Esophagus muscularis mucosa (tissue), 4 donors: ENCODE measurements at places on chromosomes 12 and 14. TPM values are rescaled to one million over a fixed set of nuclear protein-coding genes. Genes with fewer than 3 reads are reported as not detected.

Gene NKX2-1
- 0.45 TPM for total RNA-seq

Gene KRT79
- total RNA-seq: not detected

- no peaks in the 10 kb centered on the region for H3K27me3 ChIP-seq
- H3K27ac ChIP-seq: no peak overlapping the region
- DNase-seq: no peak
- no peak overlapping the region for H3K4me3 ChIP-seq
- no peaks in the 10 kb centered on the region for H3K36me3 ChIP-seq
- no peaks in the 10 kb centered on the region for H3K4me1 ChIP-seq
These were observed 132.4 kb upstream of the RGS6 start for GRCh38 chr14:71799841-71800240.

DNA sequence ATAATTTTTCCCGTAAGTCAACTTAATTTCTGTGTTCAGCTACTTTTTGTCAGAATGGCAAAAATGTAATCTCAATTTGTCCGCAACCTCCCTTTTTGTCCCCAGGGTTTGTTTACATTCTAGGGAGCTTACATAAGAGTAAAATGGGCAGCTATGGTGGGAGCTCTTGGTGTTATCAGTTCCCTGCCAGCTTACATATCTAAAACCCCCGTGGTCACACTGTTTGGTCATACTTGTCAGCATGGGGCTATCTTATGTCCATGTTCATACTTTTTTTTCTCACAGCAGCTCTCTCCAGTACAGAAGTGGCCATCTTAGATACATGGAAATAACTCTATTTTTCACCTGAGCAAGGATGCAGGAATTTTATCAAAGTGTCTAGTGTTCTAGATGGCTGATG, 16.7 kb downstream of the SLCO1C1 start:
- no peak overlapping the region for H3K27ac ChIP-seq
- H3K27me3 ChIP-seq: no peaks in the 10 kb centered on the region
- no peaks in the 10 kb centered on the region for H3K36me3 ChIP-seq
- no peak for DNase-seq
- no peak overlapping the region for H3K4me3 ChIP-seq

- no peaks in the 10 kb centered on the region for H3K36me3 ChIP-seq
- DNase-seq: no peak
- no peak overlapping the region for H3K27ac ChIP-seq
- H3K4me3 ChIP-seq: no peak overlapping the region
- H3K4me1 ChIP-seq: no peaks in the 10 kb centered on the region
These were observed 159.6 kb upstream of the RTL1 start for GRCh38 chr14:101063121-101063520.

DNA sequence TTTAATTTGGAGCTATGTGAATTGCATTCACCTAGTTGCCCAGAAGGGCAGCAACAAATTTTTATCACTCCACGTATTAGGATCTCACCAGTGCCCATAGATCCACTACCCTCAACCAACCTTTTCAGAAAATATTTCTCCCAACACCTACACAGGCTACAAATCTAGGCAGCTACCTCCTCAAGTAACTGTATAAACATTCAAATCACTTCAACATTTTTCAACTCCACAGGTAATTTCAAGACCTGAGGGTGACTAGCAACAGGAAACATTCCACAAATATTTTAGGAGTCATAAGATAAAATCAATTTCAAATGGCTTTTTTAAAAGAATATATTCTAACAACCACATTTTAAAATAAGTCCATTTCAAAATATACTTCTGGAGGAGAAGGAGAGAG, 12.9 kb downstream of the PHLDA1 start:
- peaks cover 12% of the 10 kb centered on the region for H3K4me1 ChIP-seq
- no peaks in the 10 kb centered on the region for H3K27me3 ChIP-seq
- DNase-seq: no peak
- no peak overlapping the region for H3K4me3 ChIP-seq
- no peaks in the 10 kb centered on the region for H3K36me3 ChIP-seq

DNA sequence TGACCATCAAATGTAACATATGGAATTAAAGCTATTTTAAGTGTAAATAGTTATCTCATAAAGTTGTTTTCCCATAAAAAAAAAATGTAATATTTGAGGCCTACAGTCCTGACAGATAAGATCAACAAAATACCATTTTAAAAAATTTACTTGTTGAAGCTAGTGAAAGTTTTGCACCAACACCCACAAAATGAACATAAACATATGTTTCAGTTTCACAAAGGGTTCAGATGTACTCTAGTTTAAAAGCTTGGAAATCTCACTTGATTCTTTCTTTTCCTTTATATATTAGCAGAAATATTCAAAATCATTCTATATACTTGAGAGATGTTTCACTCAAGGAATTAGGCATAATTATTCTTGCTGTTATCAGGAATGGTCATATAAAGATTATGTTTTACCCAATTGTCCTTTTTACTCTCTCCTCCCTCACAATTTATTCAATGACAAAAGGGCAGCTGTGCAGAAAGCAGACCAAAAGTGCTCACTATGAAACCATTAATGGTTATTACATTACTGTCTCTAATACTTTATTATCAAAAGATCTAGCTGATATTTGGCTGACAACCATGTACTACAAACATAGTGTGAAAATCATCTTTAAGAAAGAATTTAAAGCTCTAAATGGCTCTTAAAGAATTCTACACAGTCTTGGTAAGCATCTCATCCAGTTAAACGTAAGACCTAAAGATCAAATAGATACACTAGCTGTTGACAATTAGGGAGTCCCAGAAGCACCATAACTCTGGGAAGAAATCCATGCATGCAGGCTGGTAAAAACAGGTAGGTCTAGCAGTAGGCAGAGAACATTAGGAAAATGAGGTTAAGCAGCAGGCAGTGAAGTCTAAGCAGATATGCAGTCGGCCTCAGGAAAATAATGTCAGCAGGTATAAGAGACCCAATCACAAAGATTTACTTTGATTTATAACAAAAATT, 28.8 kb downstream of the KIF21A start:
- no peaks in the 10 kb centered on the region for H3K36me3 ChIP-seq
- DNase-seq: no peak
- no peaks in the 10 kb centered on the region for H3K27me3 ChIP-seq
- H3K4me1 ChIP-seq: no peaks in the 10 kb centered on the region
- no peak overlapping the region for H3K27ac ChIP-seq

DNA sequence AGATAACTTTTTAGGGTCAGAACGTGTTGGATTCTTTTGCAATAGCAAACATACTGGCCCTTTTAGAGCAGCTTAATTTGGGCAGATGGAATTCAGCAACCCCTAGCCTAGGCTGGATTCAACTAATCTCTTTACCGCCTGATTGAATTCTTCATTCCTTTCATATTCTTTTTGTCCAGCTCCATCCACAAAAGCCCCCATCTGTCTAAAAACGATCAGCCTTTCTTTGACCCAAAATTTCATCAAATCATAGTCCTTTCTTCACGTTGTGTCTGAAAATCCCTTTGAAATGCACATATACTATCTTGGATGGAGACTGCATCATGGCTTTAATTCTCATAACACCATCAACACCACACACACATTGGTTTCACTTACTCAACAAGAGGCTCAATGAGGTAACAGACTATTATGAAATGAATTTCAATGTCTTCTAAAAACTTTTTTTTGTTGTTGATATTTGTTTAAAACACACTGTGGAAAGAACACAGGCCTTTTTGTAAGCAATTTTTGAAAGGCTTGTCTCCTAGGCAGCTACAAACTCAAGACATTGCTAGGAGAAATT, 128.0 kb upstream of the EEA1 start:
- H3K36me3 ChIP-seq: no peaks in the 10 kb centered on the region
- H3K4me1 ChIP-seq: peaks cover 26% of the 10 kb centered on the region
- H3K4me3 ChIP-seq: no peak overlapping the region
- H3K27me3 ChIP-seq: no peaks in the 10 kb centered on the region

Gene LALBA
- not detected for total RNA-seq

DNA sequence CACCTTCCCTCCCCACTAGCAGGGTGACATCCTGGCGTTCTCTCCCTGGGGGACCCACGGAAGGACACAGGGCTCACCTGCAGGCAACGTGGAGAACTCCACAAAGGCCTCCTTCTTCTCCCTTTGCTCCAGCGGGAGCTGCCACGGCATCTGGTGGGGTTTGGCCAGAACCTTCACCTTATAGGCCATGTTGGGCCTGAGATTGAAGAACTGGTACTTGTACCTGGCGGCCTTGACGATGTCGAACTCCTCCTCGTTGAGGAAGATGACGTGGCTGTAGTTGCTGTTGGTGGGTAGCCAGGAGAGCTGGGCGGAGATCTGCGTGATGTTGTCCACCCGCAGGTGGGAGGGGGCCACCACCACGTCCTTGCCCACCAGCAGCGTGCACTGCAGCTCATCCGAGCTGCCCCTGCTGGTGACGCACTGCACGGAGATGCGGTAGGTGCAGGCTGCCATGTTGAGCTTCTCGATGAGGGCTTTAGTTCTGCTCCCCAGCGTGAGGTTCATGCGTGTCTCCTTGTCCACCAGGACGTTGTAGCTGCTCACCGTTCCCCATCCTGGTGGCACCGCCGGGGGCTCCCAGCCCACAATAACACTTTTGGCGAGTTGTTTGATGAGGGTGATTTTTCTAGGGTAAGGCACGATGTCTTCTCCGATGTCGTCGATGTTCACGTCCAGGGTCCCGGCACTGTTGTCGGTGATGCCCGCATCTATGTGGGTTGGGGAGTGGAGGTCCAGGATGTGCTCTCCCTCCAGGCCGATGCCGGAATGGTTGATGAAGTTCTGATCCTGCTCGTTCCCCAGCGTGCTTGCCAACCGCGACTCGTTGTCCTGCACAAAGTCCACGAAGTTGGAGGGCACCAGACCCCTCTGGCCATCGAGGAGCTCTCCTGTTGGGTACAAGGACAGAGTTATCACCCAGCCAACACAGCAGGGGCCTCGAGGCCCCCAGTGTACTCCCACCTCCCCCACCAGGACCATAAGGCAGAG, 104.4 kb downstream of the PIWIL1 start:
- no peaks in the 10 kb centered on the region for H3K36me3 ChIP-seq
- H3K4me3 ChIP-seq: no peak overlapping the region
- no peaks in the 10 kb centered on the region for H3K27me3 ChIP-seq
- no peak overlapping the region for H3K27ac ChIP-seq
- no peak for DNase-seq
- no peaks in the 10 kb centered on the region for H3K4me1 ChIP-seq

Gene DPF3
- total RNA-seq: 0.78 TPM

- no peak overlapping the region for H3K27ac ChIP-seq
- H3K4me3 ChIP-seq: no peak overlapping the region
- DNase-seq: no peak
- peaks cover 20% of the 10 kb centered on the region for H3K4me1 ChIP-seq
These were observed 2.6 kb upstream of the LGMN start for GRCh38 chr14:92750994-92751400.

GRCh38 chr12:106299202-106299774, 3.2 kb upstream of the TCP11L2 start:
- no peak overlapping the region for H3K27ac ChIP-seq
- H3K27me3 ChIP-seq: no peaks in the 10 kb centered on the region
- no peak for DNase-seq
- peaks cover 30% of the 10 kb centered on the region for H3K4me1 ChIP-seq
- H3K4me3 ChIP-seq: no peak overlapping the region
- no peaks in the 10 kb centered on the region for H3K36me3 ChIP-seq

DNA sequence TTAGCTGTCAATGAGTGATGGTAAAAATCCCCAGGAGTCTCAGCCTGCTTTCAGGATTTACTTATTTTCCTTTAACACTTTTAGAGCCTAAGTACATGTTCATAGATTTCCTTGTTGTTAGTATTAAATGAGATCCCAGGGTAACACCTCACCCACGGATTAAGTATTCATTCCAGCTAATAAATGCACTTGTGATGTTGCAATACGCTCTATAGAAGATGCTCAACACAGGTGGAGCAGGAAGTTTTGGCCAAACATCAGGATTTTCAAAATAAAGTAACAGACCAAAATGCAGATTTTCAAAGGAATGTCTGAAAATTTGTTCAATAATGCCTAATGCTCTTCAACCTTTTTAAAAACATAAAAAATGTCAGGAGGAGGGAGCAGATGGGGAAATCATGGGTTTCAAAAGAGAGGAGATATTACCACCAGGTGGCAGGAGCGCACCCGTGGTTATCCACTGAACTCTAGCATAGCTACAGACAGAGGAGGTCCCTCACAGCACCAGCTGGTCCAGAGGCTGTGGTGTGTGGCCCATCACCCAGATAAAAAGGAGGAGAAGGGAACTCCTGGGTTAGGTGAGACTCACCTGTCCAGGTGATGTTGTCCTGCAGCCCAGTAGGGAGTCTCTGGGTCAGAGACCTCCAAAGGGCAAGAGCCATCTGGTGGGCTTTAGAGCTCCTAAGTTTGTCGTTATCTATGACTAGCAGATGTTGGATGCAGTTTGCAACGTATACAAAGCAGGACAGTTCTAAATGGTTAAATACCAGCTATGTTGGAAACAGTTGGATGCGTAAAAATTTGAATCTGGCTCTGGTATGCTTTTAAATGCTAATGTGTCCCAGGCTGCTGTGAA, 1158.4 kb upstream of the TMEM132C start:
- no peak for DNase-seq
- H3K4me3 ChIP-seq: no peak overlapping the region
- H3K27me3 ChIP-seq: no peaks in the 10 kb centered on the region
- no peak overlapping the region for H3K27ac ChIP-seq

DNA sequence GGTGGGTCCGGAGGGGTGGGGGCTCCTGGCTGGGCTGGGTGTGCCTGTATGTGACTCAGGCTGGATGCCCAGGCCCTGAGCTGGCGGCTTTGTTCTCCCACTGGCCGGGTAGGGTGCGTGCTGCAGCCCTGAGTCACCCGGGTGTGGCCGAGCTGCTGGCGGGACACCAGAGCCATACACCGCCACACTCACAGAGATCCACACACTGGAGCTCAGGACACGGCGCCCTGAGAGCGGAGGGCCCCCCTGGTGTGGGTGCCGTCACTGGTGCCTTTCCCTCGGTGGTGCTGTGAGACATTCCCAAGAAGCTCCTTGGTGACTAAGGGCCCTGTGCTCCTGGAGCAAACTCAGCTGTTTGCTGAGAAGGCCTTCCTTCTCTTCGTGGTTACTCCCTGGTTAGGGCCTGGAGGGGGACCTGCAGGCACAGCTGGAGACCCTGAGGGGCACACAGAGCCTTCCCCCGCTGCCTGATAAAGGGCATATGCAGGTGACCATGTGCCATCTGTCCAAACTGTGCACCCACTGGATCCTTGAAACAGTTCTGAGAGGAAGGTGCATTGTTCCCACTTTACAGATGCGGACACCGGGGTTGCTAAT, 44.3 kb downstream of the KRT80 start:
- peaks cover 60% of the 10 kb centered on the region for H3K4me1 ChIP-seq
- no peaks in the 10 kb centered on the region for H3K27me3 ChIP-seq
- peak; percentile 96 for DNase-seq
- no peak overlapping the region for H3K4me3 ChIP-seq
- H3K27ac ChIP-seq: peak overlapping the region; percentile 86
- H3K36me3 ChIP-seq: no peaks in the 10 kb centered on the region

Gene SDSL
- total RNA-seq: 2.9 TPM

Gene TMEM132D
- 0.17 TPM for total RNA-seq

DNA sequence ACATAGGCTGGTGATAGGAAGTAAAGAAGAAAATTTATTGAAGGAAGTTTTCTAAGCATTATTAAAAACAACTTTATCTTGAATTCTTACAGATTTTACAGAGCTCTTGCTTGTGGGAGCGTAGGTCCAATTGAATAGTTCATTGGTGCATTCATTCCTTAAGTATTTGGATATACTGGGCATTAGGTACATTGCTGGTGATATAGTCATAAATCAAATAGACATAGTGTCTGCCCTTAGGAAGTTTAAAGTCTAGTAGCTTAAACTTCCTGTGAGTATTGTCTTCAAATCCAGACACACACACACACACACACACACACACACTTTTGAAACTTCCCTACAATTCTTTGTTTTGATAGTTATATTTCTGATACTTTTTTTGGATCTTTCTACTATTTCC, 226.7 kb downstream of the FUT8 start:
- no peak for DNase-seq
- no peak overlapping the region for H3K27ac ChIP-seq
- no peak overlapping the region for H3K4me3 ChIP-seq
- no peaks in the 10 kb centered on the region for H3K27me3 ChIP-seq
